NCI-H1930 (cell line): ENCODE measurements at places on chromosomes 12 and 14.

DNA sequence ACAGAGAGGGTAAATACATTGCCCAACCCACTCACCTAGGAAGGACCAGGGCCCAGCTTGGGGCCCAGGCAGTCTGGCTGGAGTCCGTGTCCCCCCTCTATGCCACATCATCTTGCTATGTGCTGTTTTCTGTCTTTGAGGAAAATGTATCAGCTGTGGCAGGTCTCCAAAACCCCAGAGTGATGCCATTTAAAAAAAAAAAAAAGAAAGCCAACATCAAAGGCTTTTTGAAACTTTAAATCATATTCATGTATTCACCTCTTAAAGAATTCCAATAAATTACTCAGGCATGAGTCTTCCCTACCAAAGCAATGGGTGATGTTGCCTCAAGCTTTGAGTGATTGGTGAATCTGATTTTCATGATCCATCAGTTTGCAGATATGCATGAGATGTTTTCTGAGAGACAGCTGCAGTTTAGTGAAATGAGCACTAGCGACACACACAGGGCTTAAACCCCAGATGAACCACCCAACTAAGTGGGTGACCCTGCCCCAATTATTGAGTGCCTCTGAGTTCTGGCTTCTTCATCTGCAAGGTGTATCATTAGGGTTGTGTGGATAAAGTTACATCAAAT, 6.1 kb downstream of the KRT81 start:
- no peak for DNase-seq

DNA sequence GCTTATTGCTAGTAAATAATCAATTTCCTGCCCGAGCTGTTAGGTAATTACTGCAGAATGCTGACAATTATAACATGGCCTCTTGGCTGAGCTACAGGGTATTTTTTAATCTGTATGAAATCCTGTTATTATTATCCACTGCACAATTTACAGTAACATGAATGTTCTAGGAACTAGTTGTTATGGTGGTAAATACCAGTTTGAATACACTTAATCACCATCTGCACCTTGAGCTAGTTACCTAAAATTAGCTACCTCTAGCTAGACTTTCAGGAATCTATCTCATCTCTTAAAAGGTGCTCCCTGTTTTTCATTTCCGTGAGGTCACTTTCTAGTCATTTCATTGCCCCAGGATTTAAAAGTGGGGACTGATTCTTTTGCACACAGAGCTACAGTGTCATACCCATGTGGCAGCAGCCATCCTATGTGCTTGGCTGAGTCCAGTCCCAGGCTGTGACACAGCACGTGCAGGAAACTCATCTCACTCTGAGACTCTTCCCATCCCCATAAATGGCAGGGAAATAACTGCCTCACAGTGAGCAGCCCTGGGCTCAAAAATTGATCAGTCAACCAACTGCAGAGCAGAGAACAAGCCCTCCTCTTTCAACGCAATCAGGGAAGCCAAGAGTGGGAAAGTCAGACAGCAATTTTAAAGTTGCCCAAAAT, 37.6 kb downstream of the DCP1B start:
- no peak for DNase-seq

- no peak for DNase-seq
These were observed 4.5 kb upstream of the HDAC7 start for GRCh38 chr12:47824198-47824597.

GRCh38 chr14:50955373-50956043, 11.2 kb upstream of the PYGL start:
- peak; percentile 9 for DNase-seq

- DNase-seq, result no peak
These were observed 91.9 kb upstream of the MUCL1 start for GRCh38 chr12:54762390-54762789.

- DNase-seq, result no peak
These were observed 2.7 kb downstream of the SPRYD3 start for GRCh38 chr12:53076461-53076860.

GRCh38 chr14:92553438-92553837, 39.9 kb downstream of the RIN3 start:
- DNase-seq, result no peak

GRCh38 chr12:52740584-52740983, 36.6 kb downstream of the KRT76 start:
- DNase-seq, result no peak

DNA sequence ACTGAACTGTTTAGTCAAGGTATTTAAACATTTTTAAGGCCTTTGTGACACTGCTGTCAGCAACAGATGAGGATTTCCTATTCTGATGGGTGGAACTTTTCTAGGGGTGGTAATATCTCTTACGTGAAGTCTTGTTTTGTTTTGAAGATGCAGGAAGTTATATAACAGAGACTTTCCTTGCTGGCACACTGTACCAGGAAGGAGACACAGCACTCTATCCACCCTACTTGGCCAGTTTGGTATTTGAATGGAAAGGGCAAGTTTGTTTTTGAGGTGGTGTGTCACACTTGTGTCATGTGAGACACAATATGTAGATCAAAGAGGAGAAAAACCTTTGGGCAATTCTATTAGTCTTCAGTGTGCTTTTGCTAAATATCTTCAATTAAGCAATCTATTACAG, 51.6 kb upstream of the SRP54 start:
- no peak for DNase-seq

- no peak for DNase-seq
These were observed 7.1 kb downstream of the KRT75 start for GRCh38 chr12:52427083-52427482.

- no peak for DNase-seq
These were observed 20.7 kb downstream of the NFKBIA start for GRCh38 chr14:35383569-35384454.

DNA sequence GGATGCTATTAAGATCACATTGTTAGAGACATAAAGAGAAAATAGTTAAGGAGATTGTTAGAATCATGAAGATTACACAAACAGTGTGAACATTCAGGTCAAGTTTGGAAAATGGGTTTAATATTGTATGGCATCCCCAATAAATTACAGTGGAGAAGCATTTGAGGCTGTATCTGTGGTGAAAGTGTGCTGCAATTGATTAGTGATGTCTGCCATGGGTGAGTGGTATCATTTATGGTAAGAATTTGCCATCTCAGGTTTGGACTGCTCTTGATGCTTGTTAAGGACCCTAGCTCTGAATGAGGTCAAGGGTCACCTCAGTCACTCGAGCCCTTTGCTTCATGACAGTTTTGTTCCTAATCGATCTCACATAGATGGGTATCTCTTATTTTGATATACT, 265.7 kb upstream of the SRRM4 start:
- DNase-seq, result no peak
